ENCODE measurements at places on chromosomes 12 and 14. TPM values are rescaled to one million over a fixed set of nuclear protein-coding genes. Genes with fewer than 3 reads are reported as not detected.

CHGA gene
- 0.38 TPM for total RNA-seq

DNA sequence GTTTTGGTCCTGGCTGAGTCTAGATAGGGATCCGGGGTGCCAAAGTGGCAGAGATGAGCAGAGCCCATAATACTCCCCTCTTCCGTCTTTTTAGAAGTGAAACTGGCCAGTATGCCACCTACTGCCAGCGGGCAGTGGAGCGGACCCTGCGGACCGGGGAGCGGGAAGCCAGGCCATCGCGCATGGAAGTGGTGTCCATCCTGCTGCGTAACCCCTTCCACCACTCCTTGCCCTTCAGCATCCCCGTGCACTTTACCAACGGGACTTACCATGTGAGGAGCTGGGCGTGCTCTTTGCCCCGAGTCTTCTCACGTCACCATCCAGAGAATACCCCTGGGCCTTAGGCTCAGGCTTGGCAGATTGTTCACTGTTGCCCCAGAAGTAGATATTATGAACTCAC, 21.0 kb downstream of the PIGH start:
- H3K4me1 ChIP-seq, result peaks cover 27% of the 10 kb centered on the region
- H3K27ac ChIP-seq, result no peak overlapping the region
- no peaks in the 10 kb centered on the region for H3K36me3 ChIP-seq

- no peak for DNase-seq
- H3K27ac ChIP-seq, result no peak overlapping the region
- H3K4me3 ChIP-seq, result no peak overlapping the region
- H3K36me3 ChIP-seq, result no peaks in the 10 kb centered on the region
Measured at GRCh38 chr12:99996095-99996494, 11.4 kb upstream of the ANKS1B start.

DNA sequence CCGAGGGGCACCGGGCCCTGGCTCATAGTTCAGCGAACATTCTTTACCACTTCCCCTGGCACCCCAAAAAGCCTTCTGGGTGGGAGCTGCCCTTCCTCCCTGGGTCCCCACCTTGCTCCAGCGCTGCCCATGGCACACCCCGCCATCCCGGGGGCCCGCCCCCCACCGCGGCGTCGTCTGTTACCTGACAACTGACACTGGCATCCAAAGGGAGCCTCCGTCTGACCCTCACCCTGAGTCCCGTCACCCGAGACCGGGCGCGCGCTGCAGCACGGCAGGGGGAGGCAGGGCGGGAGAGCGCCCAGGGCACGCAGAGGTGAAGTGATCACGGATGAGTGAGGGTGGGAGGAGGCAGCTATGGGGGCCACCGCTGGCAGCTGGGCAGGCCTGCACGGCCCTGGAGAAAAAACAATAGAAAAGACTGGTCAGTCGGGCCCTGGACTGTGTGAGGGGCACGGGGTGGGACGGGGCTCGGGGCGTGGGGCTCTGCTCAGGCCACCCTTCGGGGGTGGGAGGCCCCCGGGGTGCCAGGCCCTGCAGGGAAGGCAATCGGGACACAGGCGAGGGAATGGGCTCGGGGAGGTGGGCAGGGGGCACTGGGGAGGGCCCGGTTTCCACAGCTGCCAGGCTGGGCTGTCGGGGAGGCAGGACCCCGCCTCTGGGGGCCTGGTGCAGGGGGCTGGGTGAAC, 40.7 kb downstream of the BCL11B start:
- H3K27me3 ChIP-seq, result no peaks in the 10 kb centered on the region
- H3K36me3 ChIP-seq, result no peaks in the 10 kb centered on the region
- H3K4me3 ChIP-seq, result no peak overlapping the region
- H3K4me1 ChIP-seq, result no peaks in the 10 kb centered on the region
- H3K27ac ChIP-seq, result no peak overlapping the region

DNA sequence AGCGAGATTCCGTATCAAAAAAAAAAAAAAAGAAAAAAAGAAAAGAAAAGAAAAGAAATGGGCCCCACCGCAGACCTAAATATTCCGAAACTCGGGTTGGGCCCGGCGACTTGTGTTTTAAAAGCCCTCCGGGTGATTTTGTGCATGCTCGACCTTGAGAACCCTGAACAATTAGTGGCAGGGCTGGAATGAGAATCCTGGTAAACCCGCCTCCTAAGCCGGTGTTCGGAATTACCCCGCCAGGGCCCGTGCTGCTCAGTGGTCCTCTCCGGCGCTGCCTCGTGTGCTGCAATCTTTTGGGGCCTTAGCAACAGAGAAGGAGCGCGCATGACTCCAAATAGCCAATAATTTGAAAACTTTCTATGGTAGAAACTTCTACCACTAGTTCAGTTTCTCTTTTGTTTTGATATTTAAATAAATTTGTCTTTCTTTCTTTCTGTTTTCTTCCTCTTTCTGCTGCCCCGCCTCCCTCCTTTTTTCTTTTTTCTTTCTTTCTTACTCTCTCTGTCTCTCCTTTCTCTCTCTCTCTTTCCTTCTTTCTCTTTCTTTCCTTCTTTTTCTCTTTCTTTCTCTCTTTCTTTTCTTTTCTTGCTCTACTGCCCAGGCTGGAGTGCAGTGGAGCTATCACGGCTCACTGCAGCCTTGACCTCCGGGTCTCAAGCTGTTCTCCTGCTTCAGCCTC, 1.5 kb upstream of the GALNT6 start:
- H3K27ac ChIP-seq, result no peak overlapping the region
- H3K36me3 ChIP-seq, result no peaks in the 10 kb centered on the region
- H3K4me3 ChIP-seq, result no peak overlapping the region
- no peaks in the 10 kb centered on the region for H3K27me3 ChIP-seq
- H3K4me1 ChIP-seq, result no peaks in the 10 kb centered on the region

ALX1 gene
- total RNA-seq, result 1.6 TPM

DNA sequence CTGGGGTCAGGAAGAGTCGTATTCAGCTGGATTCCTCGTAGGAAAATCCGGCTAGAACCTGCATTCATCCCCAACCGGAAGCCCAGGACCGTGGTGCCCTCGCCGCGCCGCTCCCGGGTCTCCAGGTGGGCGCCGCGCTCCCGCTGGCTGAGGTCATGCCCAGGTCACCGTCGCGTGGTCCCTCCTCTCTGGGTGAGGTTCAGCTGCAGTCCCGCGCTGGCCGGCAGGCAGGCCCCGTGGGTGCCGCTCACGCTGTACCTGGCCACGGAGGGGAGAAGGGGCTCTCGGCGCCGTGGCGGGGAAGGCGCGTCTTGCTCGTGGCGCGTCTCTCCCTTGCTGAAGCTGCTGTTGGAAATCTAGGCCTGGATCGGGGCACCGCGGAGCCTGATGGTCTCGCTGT, 44.5 kb downstream of the LRTM2 start:
- no peaks in the 10 kb centered on the region for H3K36me3 ChIP-seq
- no peaks in the 10 kb centered on the region for H3K4me1 ChIP-seq
- no peak for DNase-seq
- no peak overlapping the region for H3K27ac ChIP-seq
- H3K27me3 ChIP-seq, result no peaks in the 10 kb centered on the region
- H3K4me3 ChIP-seq, result no peak overlapping the region
